Stimulated activated CD8-positive, alpha-beta memory T cell treated with anti-CD3 and anti-CD28 coated beads, Interleukin-12 subunit alpha, Interleukin-12 subunit beta, amount 100 ng/mL, for 1 hour (primary cell): ENCODE measurements at places on chromosomes 13 and 19.

DNA sequence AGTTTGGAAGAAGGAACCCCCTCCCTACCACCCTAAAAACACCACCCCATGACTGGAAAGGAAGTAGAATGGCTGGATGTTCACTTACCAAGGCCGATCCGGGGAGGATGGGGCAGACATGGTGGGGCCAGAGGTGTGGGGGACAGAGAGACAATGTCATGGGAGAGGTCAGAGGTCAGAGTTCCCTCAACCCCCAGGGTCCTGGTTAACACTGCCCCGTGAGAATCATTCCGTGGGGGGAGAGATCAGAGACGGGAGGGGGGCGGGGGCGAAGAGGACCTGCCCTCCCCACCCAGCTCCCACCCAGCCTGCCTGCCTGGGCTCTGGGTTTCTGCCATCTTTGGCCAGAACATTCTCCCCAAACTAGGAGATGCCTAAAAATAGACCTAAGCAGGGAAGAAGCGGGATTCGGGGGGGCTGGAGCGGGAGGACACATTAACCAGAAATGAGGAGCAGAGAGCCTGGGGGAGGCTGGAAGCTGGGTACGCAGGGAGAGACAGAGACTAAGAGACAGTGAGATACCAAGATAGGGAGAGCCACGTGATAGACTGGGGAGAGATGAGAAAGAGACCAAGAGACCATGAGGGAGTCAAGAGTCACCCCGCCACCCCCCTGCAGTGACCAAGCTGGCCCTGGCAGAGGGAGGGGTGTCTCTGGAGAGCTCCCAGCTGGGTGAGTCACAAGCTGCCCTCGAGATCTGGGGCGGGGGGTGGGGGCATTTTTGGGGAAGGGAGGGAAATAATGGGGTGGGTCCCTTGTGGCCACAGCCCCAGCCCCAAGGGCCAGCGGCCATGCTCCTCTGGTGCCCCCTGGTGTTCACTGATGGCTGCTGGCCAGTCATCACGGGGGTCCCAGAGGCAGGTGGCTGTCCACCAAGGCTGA, 6.1 kb upstream of the KANK2 start:
- DNase-seq = peak; percentile 21

GRCh38 chr13:79486433-79487188, 5.7 kb downstream of the NDFIP2 start:
- DNase-seq = no peak

- no peak for DNase-seq
Observed at GRCh38 chr13:71358218-71358617, 508.8 kb downstream of the DACH1 start.

DNA sequence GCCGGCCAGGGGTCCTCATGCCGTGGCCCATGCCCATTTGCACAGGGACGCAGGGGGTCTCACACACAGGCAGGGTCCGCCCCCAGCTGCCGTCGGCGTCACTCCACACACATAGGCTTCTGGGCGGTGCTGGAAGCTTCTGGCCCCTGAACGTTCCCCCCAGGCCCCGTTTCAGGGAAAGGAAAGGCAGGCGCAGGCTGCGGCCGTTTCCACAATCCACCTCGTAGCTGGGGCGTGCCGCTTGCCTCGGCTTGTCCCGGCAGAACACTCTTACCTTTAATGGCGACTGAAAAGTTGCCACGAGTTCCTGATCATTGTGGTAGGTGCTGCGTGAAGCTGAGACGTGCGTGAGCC, 53.4 kb downstream of the MCF2L start:
- no peak for DNase-seq

DNA sequence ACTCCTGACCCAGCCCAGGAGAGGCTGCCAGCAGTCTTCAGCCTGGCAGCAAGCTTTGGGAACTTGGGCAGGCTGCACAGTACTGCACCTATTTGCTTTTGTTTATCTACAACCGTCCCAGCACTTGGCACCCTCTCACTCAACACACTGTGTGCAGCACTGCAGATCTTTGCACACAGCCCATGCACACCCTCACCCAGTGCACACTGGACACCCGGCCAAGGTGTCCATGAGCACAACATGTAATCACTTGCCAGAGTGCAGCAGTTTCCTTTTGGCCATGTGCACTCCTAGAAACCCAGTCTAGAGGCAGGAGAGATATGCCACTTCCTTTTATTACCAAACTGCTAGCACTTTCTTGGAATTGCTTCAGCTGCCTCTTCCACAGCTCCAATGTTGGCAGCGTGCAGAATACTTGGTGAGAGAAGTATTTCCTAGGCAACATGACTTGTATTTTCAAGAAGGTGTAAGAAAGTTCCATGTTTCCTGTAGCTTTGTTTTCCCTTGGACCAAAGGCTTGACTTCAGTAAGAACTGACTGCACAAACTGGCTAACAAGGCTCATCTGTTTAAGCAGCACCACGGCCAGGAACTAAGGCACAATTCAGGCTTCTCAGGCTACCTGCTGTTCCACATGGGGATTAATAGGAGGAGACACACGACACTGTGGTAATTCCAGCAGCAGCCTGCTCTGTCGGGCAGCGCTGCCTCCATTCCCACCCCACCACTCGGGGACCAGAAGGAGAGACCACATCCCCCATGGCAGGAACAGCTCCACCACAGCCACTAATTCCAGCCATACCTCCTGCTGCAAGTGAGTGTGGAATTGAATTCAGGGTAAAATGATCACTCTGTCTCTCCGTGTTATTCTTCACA, 15.3 kb downstream of the ATP7B start:
- no peak for DNase-seq

GRCh38 chr13:70694996-70695715, 586.9 kb upstream of the KLHL1 start:
- no peak for DNase-seq

- DNase-seq = no peak
Observed at GRCh38 chr19:51354742-51355148, 11.4 kb downstream of the ETFB start.

- no peak for DNase-seq
Observed at GRCh38 chr13:27605099-27605498, 15.2 kb downstream of the LNX2 start.

DNA sequence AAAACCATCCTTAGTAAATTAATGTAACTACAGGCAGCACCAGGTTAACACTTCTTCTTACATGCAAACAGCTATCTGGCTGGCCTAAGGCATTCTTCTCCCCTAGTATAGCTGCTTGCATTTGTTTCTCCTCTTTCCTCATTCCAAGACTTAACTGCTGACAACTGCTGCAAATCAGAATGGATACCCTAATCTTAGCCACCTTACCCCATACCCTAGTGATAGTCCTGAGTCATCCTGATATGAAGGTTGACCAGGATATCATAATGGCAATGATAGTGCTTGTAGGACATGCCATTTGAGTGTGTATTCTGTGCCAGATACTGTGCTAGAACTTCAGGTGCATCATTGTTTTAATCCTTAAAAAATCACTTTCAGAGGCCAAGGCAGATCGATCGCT, 138.2 kb upstream of the MAB21L1 start:
- DNase-seq = no peak

DNA sequence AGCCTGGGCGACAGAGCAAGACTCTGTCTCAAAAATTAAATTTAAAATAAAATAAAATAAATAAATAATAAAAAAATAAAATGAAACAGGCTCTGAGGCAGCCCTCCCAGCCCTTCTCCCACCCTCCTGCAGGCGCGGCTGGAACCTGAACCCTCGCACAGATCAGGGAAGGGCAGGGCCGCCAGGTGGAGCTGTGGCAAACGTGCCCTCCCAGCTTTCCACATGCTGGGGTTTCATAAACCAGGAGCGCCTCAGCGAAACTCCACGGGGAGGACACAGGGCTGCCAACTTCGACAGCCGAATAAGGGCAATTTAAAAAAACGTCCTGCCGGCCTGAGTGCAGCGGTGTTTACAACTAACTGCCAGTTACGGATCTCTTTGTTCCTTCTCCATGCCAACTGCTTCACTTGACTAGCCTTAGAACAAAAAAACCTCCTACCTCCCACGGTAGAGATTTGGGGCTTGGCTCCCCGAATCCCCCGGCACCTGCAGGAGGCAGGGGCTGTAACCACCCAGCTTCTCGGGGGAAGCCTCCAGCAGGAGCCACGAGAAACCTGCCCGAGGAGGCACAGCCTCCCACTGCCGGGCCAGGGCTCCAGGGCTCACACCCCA, 15.9 kb downstream of the ZNF787 start:
- peak; percentile 22 for DNase-seq

- DNase-seq = no peak
Observed at GRCh38 chr13:37443538-37443937, 155.0 kb downstream of the POSTN start.

DNA sequence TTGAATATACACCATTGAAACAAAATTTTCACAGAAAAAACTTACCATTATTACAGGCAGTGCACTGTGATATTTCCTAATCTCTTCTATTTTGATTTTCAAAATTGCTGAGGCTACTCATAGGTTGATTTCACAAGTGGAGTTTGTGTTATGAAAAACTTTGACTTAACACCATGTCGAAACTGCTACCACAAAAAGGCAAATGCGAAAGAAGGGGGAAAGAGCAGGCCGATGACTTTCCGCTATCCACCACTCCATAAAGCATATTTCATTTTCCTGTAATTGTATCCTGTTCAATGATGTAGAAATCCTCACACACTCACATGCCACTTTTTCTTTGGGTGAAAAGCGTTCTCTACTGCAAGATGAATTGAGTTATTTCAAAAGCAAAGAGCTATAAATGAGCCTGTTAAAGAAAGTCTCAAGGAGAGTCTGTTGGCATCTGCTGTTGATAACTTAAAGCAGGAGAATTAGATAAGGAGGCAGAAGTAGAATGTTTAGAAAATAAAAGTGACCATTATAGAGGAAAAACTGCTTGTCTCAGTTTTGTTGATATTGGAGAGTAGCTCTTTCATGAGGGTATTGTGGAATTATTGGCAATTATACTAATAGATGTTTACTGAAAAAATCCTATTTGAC, 18.8 kb downstream of the KL start:
- no peak for DNase-seq

DNA sequence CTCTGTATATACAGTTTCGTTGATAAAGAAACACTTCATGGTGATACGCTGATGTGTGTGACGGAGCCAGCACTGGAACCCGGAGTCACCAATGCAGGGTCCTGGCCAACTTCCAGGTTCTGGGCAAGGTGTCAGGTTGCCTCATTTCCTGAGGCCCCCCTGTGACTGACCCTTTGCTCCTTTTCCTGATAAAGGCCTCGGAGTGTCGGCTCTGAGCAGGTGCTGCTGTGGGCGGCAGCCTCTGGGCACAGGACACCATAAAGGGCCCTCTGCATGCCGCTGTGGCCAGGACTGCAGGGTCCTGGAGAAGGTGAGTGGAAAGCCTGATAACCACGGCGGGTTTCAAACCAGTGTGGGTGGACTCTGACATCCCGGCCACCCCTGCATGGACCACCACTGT, 17.3 kb upstream of the MYDGF start:
- no peak for DNase-seq

GRCh38 chr13:43744261-43745031, 42.3 kb downstream of the ENOX1 start:
- DNase-seq = no peak

DNA sequence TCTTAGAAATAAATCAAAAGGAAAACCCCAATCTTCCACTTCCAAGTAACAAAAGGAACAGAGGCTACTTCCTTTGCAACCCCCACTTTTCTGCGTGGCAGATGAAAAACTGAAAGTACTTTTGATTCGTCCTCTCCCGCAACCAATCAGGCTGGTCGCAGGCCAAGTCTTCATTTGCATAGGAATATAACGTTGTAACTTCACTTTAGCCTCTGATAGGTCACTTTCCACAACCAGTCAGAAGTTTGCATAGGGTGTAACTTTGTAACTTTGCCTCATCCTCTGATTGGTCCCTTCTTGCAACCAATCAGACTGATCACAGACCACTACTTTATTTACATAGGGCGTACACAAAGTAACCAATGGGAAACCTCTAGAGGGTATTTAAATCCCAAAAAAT, 37.2 kb downstream of the TGDS start:
- DNase-seq = no peak

GRCh38 chr13:73193554-73193953, 134.7 kb downstream of the KLF5 start:
- no peak for DNase-seq

- no peak for DNase-seq
Observed at GRCh38 chr13:28499609-28500008, 4.7 kb upstream of the FLT1 start.

DNA sequence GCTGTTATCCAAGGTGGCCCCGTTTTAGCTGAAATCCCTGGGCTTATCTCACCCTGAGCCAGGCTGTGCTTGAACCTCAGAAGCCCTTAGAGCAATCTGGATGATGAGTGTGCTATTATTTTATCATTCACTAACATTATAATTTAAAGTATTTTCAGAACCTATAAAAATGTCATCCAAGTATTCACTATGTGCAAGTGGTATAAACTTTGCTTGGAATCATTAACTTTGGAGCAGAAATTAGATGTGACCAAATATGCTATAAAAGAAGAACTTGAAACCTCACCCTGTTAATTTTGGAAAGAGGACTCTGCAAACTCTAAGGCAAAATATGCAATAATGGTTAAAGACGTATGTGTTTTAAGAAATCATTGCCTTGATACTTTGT, 147.5 kb downstream of the USP12 start:
- DNase-seq = no peak

DNA sequence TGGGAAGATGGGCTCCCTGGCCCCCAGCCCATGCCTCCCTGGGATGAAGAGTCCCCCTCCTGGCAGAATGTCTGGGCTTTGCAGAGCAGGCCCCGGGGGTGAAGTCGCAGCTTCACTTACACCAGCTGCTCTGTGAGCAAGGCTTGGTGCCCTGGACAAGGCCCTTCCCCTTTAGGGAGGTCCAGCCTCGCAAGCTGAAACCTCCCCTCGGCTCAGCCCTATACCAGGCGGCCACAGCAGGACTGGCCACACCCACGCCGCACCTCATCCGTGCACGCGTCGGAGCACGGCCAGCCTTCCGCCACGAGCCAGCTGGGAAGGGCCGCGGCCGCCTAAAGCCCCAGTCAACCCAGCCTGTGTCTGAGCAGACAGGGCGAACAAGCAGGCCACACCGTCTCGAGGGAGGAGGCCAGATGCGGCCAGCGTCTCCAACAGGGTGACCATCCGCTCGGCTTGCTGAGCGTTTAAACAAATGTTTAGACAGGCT, 83.2 kb upstream of the MCF2L start:
- DNase-seq = no peak

- no peak for DNase-seq
Observed at GRCh38 chr13:74761801-74762757, 627.9 kb upstream of the KLF12 start.

DNA sequence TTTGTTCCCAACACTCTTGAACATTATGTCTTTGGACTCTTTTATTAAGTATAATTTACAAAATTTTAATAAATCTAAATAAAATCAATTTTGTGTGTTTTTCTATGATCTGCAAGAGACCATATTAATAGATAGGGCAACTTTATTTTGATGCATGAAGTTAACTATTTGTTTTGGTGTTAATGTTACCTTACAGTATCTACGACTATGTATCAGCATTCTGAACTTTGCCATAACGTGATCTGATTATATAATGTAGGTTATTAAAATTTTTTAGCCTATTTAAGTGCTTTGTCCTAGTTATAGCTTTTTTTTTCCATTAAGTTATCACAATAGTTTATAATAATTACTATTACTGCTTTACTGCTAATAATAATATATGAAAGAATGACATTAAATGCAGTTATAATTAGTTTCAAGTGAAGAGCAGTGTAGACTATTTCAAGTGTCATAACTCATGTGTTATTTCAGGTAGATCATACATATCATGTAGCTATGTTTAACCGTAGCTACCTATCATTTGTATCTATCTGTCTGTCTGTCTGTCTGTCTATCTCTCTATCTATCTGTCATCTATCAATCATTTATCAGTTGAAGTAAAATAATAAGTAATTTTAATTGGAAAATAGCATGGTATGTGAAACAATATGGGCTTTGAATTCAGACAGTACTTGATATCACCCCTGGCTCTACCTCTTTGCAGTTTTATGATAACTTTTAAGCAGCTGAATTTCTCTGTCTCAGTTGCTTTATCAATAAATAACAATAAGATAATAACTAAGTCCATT, 229.7 kb downstream of the GPC5 start:
- DNase-seq = no peak
